Heart left ventricle (tissue), 16 donors: ENCODE measurements at places on chromosomes 7 and 10.

DNA sequence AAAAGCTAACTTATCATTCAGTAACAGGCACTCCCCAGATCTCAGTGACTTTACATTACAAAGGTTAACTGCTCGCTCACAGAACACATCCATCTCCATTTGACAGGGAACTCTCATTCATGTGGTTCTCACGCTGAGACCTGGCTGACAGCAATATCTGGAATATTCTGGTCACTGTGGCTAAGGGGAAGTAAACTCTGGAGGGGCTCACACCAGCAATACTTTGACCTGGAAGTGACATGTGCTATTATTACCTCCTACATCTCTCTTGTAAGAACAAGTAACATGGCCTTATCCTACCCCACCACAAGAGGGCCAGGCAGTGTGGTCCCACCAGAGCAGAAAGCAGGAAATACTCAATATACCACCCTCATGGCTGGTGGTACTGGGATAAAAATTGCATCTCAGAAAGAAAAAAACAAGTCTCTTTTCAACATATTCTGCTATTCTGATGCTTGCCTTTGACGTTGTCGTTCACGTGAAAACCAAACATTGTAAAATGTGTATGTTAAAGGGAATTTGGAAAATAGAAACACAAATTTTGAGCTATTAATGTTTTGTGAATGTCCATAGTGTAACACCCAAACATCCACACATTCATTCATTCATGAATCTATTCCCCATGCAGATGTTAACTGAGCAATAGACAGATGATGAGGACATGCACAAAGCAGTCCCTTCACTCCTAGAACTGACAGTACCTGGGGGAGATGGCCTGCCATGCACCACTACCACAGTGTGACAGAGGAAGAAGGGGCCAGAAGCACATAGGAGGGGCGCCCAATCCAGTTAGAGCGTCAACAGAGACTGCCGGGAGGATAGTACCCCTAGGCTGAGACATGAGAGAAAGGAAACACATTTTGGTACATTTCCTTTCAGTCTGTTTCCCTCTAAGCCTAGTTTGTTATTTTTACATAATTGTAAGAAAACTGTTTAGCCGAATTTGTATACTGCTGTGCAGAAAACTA is 166.0 kb upstream of the SP4 start:
- DNase-seq, result peak; percentile 17

- no peak for DNase-seq
These were observed 570.4 kb downstream of the TCERG1L start for GRCh38 chr10:130740915-130741750.

GRCh38 chr7:45203459-45203858 is 45.9 kb downstream of the RAMP3 start:
- no peak for DNase-seq

GRCh38 chr10:6953271-6953801 is 373.3 kb upstream of the PRKCQ start:
- peak; percentile 43 for DNase-seq

DNA sequence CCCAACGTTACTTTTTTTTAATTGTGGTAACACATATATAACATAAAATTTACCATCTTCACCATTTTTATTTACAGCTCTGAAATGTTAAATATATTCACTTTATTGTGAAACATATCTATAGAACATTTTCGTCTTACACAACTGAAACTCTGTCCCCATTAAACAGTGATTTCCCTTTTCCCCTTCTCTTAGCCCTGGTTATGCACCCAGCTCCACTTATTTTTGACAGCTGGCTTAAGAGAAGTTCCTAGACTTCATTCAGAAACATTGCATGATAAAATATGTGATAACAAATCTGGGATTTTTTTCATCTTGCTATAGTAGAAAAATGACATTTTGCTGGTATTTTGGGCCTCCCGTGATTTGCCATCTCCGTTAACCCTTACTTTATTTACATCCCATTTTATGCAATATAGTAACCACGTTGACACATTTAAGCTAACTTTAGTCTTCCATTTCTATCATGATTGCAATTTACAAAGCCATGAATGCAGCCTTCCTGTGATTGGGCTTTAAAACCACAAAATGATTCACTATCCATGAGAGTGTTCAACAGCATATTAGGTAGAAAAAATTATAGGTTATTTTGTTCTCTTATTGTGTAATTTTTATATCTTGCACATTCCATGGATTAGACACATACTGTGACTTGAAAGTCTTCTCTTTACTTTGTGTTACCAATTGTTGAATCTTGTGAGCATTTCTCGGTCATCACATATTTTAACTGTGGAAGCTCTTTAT is 139.6 kb downstream of the SND1 start:
- DNase-seq, result no peak

DNA sequence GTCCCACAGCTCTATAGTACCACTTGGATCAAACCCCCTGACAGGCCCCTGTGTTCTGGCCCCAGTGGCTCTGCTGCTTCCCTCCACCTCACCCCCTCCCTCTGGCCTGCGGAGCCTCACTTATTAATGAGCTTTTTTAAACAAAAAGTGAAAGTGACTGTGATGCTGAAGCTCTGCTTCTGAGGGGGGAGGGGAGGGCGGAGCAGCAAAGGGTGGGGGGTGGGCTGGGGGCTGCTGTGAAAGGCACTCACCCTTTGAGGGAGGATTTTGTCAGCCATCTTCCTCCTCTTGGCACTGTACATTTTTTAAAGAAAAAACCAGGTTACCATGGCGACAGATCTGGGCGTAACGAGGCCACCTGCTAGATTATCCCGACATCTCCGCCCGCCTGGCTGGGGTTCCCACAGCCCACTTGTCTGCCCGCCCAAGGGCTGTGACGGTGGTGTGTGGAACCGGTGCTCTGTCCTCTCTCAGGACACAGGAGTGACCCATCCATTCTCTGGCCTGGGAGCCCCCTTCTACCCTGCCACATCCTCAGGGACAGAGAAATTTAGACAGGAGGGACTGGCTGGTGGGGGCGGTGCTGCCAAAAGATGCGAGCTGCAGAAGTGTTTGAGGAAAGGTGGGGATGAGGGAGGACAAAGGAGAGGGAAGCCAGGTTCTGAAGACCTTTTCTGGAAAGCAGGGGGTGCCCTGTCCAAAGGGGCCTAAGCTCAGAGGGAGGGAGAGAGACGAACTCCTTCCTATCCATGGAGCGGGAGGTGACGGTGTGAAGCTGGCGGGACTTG is 4.9 kb downstream of the SMARCD3 start:
- no peak for DNase-seq

DNA sequence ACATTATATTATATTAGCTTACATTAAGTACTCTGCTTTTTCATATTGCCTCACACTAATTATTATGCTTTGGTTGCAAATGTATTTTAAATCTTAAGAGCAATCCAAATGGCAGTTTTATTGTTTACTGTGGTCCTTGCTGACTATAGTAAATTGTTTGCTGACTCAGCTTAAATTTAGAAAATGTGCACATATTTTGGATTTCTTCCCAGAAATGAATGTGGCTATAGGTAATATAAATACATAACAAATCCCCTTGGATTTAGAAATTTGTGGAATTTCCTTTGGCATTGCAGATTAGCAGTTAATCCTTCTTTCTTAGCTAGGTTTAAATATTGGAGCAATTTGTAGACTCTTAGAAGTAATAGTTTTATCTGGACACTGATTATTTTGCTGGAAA is 565.8 kb downstream of the NRG3 start:
- DNase-seq, result no peak

DNA sequence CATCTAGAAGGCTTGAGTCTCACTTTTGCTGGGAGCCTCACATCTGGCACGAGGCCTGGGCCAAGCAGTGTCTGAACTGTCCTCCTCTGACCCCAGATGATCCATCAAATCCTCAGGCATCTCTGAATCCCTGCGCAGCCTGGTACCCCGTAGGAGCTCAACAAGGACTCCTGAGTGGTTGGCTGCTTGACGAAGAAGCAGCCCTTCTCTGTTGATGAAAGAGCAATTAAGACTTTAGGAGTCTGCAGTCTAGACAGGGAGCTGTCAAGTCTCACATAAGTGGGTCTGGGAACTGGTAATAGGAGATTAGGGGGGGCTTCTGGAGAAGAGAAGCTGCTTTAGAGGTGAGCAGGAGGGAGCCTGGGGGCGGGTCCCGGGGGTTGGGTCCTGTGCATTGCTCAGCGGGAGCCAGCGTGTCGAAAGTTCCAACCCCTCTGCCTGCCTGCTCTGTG is 326.0 kb downstream of the RPS24 start:
- DNase-seq, result no peak

GRCh38 chr10:115953281-115953680 is 319.7 kb downstream of the GFRA1 start:
- no peak for DNase-seq

GRCh38 chr10:114862456-114862855 is 40.9 kb downstream of the FHIP2A start:
- no peak for DNase-seq

- DNase-seq, result no peak
These were observed 160.4 kb downstream of the GRID1 start for GRCh38 chr10:86206240-86206579.

GRCh38 chr7:3780525-3780924 is 479.5 kb downstream of the SDK1 start:
- no peak for DNase-seq

DNA sequence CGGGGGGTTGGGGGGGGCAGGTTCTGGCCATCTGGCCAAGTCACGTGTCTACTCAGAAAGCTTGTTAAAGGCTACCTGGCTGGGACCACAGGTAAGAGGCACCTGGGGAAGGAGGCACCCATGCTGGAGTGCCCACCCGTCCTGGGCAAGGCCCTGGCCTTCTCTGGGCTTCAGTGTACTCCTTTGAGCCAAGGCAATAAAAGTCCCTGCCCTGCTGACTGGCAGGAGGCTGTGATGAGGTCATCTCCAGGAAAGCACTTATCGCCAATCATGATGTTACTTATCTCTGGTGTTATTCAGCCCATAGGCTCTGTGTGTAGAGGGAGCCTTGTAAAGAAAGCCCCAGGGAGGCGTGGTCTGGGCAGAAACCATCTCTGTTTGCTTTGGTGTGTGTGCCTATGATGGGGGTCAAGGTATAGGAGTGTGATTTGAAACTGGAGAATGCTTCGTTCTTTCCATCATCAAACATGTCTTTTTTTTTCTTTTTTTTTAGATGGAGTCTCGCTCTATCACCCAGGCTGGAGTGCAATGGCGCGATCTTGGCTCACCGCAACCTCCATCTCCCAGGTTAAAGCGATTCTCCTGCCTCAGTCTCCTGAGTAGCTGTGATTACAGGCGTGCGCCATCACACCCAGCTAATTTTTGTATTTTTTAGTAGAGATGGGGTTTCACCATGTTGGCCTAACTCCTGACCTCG is 2.5 kb upstream of the CLDN4 start:
- no peak for DNase-seq

GRCh38 chr10:73136627-73137026 is 26.4 kb downstream of the NUDT13 start:
- DNase-seq, result no peak

- no peak for DNase-seq
These were observed 371.8 kb downstream of the MDFIC start for GRCh38 chr7:115293628-115294240.

- DNase-seq, result no peak
These were observed 463.2 kb downstream of the GALNT17 start for GRCh38 chr7:71595176-71595575.

- DNase-seq, result no peak
These were observed 22.8 kb upstream of the LRRC4 start for GRCh38 chr7:128053991-128054390.

GRCh38 chr7:45978010-45978681 is 57.1 kb upstream of the IGFBP3 start:
- no peak for DNase-seq

- peak; percentile 20 for DNase-seq
These were observed 143.3 kb downstream of the GRID1 start for GRCh38 chr10:86223256-86223655.

DNA sequence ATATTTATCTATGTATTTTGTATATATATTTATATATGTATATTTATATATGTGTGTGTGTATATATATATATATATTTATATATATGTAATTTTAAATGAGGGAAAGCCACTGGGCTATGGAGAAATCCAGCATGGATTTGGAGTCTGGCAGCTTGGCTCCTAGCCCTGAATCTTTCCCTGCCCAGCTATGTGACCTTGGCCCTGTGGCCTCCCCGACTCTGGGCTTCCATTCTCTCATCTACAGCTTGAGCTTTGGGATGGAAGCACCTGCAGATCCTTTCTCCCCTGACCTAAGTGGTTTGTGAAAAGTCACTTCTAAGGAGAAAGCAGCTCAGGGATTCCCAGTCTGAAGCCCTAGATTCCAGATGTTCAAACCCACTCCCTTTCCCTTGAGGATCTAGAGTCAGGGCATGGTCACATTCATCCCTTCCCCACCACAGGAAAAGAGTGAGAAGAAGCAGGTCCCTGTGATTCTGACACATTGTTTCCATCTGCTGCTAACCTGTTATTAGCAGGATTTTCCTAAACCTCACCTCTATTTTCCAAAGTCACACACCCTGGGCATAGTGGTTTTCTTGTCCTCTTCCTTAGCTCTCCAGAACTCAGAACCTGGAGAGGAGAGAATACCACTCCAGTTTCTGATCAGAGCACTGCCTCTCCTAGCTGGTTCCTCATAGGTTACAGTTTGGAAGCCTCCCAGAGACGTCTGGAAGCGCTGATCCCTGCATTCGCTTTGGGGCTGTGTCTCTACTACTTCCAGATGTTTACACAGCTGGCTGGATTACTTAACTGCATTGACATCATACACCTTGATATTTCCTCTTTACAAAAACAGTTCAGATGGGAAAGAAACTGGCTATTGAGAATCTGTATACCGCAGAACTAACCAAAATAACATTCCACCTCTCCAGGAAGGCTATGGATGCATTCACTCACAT is 327.5 kb upstream of the ZMIZ1 start:
- no peak for DNase-seq
